Kasumi-1 (cell line): ENCODE measurements at places on chromosomes 3 and 15.

GRCh38 chr3:46857485-46858341 is 5.5 kb downstream of the MYL3 start:
- no peak for DNase-seq

GRCh38 chr3:46489381-46489780 is 8.4 kb upstream of the RTP3 start:
- no peak for DNase-seq

- DNase-seq = no peak
Measured at GRCh38 chr3:58047826-58048225, 39.6 kb downstream of the FLNB start.

GRCh38 chr3:63304421-63304820 is 26.3 kb downstream of the SYNPR start:
- DNase-seq = no peak

DNA sequence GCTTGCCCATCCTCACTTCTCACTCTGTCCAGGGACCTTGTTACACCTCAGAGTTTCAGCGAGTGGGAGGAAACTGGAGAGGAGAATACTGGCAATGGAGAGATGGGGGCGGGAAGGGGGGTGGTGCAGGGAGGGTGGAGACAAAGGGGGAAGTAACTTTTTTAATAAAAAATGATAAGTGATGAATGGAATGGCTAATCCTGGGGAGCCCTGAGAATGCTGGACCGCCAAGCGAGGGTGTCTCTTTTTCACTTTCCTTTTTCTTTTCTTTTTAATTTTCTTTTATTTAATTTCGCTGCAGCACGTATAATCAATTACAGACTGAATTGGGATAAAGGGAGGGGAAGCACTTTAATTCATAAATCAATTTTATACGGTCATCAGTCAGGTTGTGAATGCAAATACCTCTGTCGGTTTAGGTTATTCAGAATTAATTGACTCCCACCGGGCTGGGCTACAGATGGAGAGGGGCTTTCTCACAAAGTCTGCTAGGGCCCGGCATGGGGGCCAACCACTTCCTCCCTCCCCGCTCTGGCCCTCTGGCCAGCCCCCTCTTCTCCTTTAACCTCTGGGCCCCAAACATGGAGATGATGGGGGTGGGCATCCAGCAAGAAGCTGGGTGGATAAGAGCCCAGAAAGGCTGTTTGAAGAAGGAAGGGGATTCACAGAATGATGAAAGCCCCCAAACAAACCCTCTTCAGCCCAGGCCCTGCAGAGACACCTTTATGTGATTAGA is 106.8 kb upstream of the BOC start:
- no peak for DNase-seq

DNA sequence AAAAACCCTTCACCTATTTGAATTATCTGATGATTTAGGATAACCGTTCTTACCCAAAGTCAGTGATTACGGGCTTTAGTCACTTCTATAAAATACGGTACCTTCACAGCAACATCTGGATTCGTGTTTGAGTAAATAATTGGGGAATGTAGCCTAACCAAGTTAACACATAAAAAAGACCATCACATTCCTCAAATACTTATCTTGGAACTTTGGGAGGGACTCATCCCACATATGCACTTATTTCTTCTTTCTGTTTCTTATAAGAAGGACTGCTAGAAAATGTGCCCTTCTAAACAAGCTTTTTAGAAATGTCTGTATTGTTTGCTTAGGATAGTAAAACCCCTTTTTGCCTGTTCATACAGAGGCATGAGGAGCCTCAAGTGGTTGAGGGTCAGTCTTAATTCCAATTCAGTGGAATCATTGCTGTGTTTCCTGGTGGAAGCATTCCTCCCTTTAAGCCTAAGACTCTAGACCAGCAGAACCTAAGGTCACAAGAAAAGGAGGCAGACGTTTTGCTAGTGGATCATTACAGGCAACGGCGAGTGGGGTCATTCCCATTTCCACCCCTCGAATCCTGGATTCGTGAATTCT is 67.5 kb downstream of the TMEM44 start:
- no peak for DNase-seq

GRCh38 chr3:3191675-3192285 is 12.3 kb upstream of the CRBN start:
- peak; percentile 70 for DNase-seq

- no peak for DNase-seq
Measured at GRCh38 chr3:37096975-37097374, 77.4 kb downstream of the LRRFIP2 start.

DNA sequence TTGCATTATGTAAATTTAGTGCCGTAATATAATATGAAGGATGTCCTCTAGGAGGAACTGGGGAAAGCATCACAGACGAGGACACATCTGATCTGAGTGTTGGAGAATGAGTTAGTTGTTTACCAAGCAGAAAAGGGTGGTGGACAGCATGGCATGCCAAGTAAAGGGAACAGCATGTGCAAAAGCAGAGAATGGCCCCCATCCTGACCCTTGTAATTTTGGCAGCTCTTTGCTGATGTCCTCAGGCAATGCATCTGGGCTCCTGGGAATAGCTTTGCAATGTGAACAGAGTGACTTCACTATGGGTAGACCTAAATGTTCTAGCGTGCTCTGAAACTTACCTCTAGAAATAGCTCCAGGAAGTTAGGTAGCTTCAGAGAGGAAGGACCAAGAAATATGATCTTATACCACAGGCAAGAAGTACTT is 263.3 kb downstream of the LPP start:
- DNase-seq = no peak

- no peak for DNase-seq
Measured at GRCh38 chr15:25939122-25939521, 76.0 kb upstream of the ATP10A start.

- no peak for DNase-seq
Measured at GRCh38 chr15:39052323-39052705, 487.7 kb upstream of the RASGRP1 start.

GRCh38 chr3:152123457-152123856 is 145.3 kb upstream of the MBNL1 start:
- no peak for DNase-seq

DNA sequence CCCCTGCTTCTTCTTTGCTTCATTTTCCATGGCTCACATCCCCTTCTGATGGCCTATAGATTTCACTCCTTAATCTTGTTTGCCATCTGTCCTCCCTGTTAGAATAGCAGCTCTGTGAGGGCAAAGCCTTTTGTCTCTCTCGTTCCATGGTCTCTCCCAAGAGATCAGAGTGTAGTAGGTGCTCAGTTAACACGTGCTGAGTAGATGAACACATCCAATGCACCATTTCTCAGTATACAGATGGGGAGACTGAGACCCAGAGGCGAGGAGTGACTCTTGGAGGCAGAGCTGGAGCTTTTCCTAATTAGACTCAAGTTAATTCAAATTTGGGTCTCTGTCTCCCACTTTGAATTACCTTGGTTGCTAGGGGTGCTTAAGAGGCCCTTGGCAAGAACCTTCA is 4.2 kb downstream of the PAQR5 start:
- DNase-seq = no peak

- no peak for DNase-seq
Measured at GRCh38 chr3:169298247-169298992, 365.1 kb downstream of the MECOM start.

GRCh38 chr3:27596334-27596841 is 112.2 kb upstream of the SLC4A7 start:
- DNase-seq = peak; percentile 74

DNA sequence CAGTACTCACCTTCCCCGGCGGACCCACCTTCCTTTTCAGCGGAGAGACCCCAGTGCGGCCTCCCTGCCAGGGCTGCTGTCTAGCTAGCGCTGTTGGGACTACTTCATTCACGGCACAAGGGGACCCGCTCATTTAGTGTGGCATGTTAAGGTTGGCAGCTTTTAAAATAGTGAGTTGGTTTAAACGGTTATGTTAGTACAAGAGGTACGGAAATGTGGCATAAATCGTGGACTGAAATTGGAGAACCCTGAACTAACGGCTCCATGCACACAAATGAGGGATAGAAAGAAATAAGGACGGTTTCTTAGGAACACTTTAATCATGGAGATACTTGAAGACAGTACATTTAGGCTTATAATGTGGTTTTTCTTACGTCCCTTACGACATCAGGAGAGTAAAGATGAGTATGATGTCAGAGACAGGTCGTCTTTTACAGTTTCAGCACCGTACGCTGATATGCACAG is 752 bp downstream of the CEP63 start:
- DNase-seq = no peak

GRCh38 chr3:130299531-130299930 is 45.9 kb upstream of the COL6A5 start:
- no peak for DNase-seq

DNA sequence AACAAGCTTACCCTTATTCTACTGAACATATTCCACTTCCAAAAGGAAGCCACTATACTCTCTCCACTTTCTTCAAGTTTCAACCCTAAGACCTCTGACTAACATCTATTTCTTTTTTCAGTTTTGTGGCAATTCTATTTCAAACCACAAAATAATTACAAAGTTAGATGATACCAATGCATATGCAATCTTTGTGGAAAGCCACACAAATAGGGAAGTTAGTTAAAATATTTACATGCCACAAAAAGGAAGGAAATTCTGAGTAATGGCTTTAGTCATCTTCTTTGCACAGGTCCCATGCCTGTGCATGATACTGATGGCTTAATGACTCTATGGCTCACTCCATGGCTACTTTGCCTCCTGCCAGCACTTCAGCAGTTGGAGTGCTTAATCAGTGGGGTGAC is 57.0 kb upstream of the MCTP2 start:
- DNase-seq = peak; percentile 95

DNA sequence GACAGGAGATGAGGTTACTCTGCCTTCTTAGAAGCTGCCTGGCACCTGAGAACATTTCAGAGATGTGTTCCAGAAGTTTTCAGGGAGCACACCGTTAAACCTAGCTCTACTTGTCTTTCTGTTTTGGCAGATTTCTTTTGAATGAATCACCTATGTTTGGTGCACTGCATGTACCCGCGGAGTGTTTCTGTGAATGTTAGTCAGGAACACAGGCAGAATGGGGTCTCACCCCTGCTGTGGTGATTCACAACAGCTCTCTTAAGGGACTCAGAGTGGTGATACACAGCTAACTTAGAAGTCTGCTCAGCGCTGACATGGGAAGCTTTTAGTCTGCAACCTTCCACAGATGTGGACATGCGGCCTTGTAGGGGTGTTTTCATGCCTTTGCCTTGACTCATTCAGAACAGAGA is 24.0 kb downstream of the TSEN2 start:
- DNase-seq = no peak

GRCh38 chr3:25775936-25776335 is 7.3 kb downstream of the NGLY1 start:
- no peak for DNase-seq

DNA sequence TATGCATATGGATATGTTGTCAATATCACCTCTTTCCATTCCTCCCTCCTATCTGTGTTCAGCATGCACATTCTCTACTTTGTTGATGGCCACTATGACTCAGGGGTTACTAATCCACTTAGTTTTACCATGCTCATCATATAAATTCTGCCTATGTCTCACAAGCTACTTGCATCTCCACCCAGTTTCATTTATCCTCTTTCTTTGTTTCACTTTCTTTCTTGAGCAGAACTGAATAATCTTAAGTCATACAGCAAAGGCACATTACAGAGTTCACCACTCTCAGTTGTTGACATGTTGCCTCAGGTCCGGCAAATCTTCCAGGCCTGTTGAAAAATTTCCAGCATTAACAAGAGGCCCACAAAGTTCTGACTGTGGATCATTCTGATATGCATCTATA is 71.5 kb downstream of the SSR3 start:
- DNase-seq = no peak

GRCh38 chr3:129429080-129429451 is 630 bp upstream of the EFCAB12 start:
- DNase-seq = no peak

DNA sequence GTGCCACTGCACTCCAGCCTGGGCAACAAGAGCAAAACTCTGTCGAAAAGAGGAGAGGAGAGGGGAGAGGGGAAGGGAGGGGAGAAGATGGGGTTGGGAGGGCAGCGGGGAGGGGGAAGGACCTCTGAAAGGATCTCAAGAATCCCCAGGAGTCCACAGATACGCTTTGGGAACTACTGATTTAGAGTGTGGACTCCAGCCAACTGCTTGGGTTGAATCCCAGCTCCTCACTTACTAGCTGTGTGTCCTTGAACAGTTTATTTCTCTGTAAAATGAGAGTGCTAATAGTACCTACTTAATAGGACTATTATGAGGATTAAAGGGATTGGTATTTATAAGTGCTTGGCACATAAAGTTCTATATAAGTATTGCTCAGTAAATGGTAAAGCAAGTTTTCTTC is 45.0 kb upstream of the FAH start:
- DNase-seq = no peak

- DNase-seq = no peak
Measured at GRCh38 chr3:23875113-23875725, 41.6 kb downstream of the NKIRAS1 start.

- DNase-seq = peak; percentile 73
Measured at GRCh38 chr3:87260270-87260669, 16.1 kb downstream of the POU1F1 start.

DNA sequence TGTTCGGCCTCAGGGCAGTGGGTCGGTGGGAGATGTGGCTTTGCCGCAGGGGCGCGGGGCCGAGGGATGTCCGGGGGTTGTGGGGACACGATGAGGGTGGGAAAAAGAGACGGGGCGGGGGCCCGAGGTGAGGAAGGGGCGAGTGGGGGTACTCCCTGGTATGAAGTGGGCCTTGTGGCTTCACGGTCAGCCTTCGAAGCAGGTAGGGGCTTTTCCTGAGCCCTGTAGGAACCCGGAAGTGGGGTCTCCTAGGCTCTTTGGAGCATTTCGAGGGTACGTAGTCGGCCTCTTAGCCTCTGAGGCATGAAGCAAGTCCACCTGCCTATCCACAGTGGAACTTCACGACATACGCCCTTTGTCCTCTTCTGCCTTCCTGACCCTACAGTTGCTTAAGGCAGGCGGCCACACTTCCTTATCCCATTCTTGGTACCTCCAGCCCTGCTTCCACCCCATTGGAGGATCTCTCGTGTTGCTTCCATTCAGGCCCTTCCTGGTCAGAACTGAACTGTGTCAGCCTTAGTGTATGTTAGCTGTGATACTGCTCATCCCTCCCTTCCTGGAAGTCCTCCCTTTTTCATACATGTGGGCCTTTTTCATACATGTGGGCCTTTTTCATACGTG is 389 bp downstream of the ARPC4 start:
- no peak for DNase-seq
